ENCODE measurements at places on chromosomes 6 and 20.

DNA sequence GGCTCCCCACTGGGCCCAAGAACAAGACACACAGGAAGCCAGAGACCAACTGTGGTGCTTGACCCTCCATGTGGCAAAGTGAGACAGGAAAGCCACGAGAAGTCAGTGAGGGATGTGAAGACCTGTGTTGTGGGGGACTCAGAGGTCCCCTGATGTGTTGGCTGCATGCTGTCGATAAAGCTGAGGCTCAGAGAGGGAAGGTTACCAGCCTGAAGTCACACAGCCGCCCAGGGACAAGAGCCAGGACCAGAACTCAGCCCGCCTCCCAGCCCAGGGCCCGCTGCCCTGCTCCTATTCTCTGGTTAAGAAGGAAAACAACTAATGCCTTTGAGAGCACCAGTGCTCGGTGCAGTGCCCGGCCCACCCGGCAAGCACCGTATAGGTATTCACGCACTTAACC lies 63.5 kb downstream of the GRM4 start:
- no peaks in the 10 kb centered on the region for H3K36me3 ChIP-seq
- no peak overlapping the region for H3K4me3 ChIP-seq
- no peaks in the 10 kb centered on the region for H3K4me1 ChIP-seq
- DNase-seq: no peak
- H3K27me3 ChIP-seq: peaks cover 24% of the 10 kb centered on the region

- no peak overlapping the region for H3K27ac ChIP-seq
- no peaks in the 10 kb centered on the region for H3K4me1 ChIP-seq
- no peaks in the 10 kb centered on the region for H3K27me3 ChIP-seq
- peaks cover 5% of the 10 kb centered on the region for H3K36me3 ChIP-seq
- no peak overlapping the region for H3K4me3 ChIP-seq
These were observed 71.8 kb downstream of the MTHFD1L start for GRCh38 chr6:150937132-150937906.

DNA sequence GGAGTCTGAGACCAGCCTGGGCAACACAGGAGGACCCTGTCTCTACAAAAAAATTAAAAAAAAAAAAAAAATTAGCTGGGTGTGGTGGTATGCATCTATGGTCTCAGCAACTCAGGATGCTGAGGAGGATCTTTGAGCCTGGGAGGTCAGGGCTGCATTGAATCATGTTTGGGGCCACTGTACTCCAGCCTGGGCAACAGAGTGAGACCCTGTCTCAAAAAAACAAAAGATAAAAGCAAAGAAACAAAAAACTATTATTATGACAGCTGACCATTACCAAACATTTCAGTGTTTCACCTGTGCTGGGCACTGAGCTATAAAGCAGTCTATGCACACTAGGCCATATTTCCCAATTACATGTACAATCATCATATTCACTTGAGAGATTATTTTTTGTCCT lies 35.7 kb downstream of the COX4I2 start:
- no peak overlapping the region for H3K4me3 ChIP-seq
- no peak for DNase-seq
- peak overlapping the region; percentile 98 for H3K27ac ChIP-seq
- H3K4me1 ChIP-seq: peaks cover 70% of the 10 kb centered on the region
- no peaks in the 10 kb centered on the region for H3K27me3 ChIP-seq

GRCh38 chr20:51127713-51128112 lies 104.8 kb upstream of the KCNG1 start:
- DNase-seq: no peak
- peaks cover 8% of the 10 kb centered on the region for H3K4me1 ChIP-seq
- no peak overlapping the region for H3K27ac ChIP-seq
- no peaks in the 10 kb centered on the region for H3K36me3 ChIP-seq
- H3K4me3 ChIP-seq: no peak overlapping the region

- H3K4me1 ChIP-seq: peaks cover 5% of the 10 kb centered on the region
- no peak overlapping the region for H3K4me3 ChIP-seq
- peaks cover 3% of the 10 kb centered on the region for H3K36me3 ChIP-seq
These were observed 27.0 kb upstream of the ZBP1 start for GRCh38 chr20:57647006-57647932.

DNA sequence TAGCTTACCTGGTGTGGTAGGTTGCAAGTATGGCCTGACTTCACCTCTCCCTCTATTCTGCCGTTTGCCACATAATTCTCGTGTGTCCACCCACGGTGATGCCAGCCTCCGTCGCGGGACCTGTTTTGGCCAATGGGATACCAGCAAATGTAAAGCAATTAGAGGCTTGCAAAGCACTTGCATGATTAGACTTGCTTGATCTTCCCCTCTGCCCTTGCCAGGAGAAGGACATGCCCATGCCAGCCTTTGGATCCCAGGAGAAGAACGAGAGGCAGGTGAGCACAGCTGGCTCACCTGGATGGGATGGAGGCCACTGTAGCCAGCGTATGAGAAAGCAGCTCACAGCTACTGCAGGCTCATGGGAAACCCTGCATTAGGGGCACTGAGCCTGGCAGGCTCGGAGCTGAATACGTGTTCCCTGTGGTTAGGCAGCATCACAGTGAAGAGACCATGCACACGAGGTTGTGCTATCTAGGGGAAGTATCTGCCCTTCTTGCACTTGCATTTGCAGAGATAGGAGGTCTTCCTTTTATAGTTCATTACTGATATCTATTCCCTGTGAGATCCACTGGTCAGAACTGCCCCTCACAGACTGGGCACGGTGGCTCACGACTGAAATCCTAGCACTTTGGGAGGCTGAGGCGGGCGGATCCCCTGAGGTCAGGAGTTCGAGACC lies 62.4 kb downstream of the TMEM242 start:
- H3K4me3 ChIP-seq: no peak overlapping the region
- H3K4me1 ChIP-seq: peaks cover 18% of the 10 kb centered on the region
- H3K27ac ChIP-seq: no peak overlapping the region
- peaks cover 5% of the 10 kb centered on the region for H3K36me3 ChIP-seq

- peaks cover 89% of the 10 kb centered on the region for H3K27me3 ChIP-seq
- DNase-seq: no peak
- H3K36me3 ChIP-seq: no peaks in the 10 kb centered on the region
- H3K27ac ChIP-seq: no peak overlapping the region
These were observed 50.4 kb downstream of the GNAS-AS1 start for GRCh38 chr20:58800134-58800871.

GRCh38 chr20:3577366-3577765 lies 85.8 kb downstream of the GFRA4 start:
- H3K27me3 ChIP-seq: no peaks in the 10 kb centered on the region
- H3K4me3 ChIP-seq: no peak overlapping the region
- no peak for DNase-seq
- H3K27ac ChIP-seq: no peak overlapping the region
- H3K4me1 ChIP-seq: no peaks in the 10 kb centered on the region
- peaks cover 21% of the 10 kb centered on the region for H3K36me3 ChIP-seq

DNA sequence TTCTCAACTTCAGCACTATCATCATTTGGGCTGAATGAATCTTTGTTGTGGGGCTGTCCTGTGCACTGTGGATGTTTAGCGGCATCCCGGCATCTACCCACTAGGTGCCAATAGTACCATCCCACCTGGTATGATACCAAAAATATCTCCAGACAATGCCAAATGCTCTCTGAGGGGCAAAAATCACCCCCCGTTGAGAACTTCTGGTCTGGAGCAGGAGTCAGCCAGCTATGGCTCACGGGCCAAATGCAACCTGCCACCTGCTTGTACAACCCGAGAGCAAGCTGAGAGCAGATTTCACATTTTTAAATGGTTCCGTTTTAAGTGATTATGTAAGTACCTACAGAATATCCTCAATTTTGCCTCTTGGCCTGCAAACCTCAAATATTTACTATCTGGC lies 26.8 kb downstream of the KCNB1 start:
- H3K27me3 ChIP-seq: peaks cover 88% of the 10 kb centered on the region
- no peak overlapping the region for H3K4me3 ChIP-seq
- no peak overlapping the region for H3K27ac ChIP-seq
- H3K4me1 ChIP-seq: no peaks in the 10 kb centered on the region
- peaks cover 1% of the 10 kb centered on the region for H3K36me3 ChIP-seq
